ENCODE measurements at places on chromosomes 13 and 19. TPM values are rescaled to one million over a fixed set of nuclear protein-coding genes. Genes with fewer than 3 reads are reported as not detected.

SIGLEC8 gene
- not detected for total RNA-seq

DNA sequence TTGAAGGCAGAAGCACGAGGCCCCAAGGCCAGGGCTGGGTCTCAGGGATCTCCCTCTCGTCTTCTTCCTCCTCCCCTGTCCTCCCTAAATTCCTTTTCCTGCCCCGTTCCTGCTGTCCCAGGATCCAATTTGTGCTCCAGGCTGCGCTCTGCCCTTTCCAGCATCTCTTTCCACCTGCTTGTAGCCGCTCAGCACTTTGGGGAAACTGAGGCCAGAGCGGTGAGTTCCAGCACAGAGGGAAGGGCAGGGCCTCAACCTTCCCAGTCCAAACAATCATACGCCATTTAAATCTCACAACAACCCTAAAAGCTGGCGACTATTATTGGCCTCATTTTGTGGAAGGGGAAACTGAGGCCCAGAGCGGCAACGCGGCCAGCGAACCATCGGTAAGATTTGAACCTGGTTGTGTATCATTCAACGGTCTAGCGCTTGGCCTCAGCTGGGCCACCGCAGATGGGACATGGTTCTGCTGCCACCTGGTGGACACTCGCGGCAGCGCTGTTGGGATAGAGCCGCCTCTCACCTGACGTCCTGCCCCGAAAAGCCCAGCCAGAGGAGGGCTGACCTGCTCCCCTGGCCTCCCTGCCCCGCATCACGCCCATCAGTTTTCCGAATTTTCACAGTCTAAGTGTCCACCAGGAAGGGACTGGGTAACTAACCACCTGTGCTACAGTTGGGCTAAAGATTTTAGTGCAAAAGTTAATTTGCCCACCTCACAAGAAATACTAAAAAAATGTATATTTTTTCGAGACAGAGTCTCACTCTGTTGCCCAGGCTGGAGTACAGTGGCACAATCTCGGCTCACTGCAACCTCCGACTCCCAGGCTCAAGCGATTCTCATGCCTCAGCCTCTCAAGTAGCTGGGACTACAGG lies 4.2 kb upstream of the RPL18A start:
- peak; percentile 89 for DNase-seq

RINL gene
- total RNA-seq, result 4.7 TPM

DNA sequence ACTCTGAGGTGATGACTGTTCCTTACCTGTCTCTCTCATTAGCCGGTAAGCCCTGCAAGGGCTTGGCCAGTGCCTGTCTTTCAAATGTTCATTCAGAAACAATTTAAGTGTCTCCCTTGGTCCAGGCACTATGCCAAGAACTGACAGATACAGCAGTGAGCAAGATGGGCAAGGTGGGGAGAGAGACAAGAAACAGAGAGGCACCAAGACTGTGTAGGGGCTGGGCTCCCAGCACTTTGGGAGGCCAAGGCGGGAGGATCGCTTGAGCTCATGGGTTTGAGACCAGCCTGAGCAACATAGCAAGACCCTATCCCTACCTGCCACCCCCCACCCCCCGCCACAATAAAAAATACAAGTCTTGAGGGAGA lies 1.3 kb upstream of the CCNE1 start:
- no peak for DNase-seq

DNA sequence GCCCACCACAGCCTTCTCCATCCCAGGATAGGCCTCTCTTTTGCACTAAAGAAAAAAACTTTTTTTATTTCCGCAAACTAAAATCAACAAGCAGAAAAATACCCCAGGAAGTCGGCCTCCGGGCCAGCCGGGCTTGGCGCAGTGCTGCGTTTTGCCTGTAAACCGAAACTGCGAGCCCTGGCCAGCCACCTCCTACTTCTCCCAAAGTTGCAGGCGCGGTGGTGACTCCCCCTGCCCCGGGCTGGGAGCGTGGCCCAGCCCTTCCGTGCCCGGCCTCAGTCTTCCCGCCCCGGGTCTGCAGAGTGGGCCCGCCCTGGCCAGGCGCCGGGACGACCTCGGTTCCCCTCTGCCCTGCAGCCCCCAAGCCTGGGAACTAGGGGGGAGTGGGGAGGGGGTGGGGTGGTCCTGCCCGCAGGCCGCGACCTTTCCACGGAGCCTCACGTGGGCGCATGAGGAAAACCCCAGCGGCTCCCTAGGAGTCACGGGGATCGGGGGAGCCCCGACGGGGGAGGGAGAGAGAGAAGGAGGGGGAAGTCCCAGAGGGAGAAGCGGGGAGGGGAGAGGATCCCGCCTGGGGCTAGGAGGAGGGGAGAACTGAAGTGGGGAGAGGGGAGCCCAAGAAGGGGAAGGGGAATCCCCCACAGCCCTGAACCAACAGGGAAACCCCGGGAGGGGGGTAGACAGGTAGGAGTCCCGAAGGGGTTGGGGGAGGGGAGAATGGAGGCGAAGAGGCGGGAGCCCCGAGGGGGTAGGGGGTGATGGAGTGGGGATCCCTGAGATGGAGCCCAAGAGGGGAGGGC lies 3.0 kb downstream of the GADD45B start:
- peak; percentile 47 for DNase-seq

Data from neural progenitor cell (in vitro differentiated cells).